HS-27A (cell line): ENCODE measurements at places on chromosomes 11 and 22.

DNA sequence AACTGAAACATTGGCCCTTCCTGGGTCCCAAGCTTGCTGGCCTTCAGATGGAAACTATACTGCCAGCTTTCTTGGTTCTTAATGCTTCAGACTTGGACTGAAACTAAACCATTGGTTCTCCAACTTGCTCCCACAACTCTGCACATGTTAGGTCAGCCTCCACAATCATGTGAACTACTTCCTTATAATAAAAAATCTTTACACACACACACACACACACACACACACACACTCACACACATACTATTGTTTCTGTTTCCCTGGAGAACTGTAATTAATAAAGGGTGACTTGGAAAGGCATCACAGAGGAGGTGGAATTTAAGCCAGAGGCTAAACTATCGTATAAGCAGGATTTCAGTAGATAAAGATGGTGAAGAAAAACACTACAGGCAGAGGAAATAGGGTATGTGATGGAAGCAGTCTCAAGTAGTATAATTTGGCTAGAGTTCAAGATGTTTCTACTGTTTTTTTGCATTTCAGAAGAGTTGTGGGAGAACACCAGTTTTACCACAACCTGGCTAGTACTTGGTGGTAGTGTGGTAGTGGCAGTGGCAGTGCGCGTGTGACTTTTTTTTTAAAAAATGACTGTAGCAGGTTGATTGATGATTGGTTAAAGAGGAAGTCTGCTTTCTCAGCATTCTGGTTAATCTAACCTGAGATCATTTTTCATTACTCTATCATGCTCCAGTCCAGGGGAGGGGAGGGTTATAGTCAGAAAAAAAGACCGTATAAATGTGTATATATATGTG is 70.1 kb downstream of the PDE3B start:
- no peak for DNase-seq

DNA sequence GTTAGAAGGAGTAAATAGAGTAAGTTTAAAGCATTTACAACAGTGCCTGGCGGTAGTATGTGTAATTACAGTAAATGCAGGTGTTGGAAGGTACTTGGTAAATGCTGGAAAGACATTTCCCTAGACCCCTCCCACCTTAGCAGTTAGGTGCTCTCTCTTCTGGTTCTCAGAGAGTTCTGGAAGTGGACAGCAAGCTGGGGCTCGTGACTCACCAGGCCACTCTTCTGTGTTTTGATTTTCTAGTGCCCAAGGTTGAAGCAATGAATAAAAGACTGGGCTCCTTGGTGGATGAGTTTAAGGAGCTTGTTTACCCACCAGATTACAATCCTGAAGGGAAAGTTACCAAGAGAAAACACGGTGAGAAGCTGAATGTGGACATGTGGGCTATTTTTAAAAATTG is 27.6 kb downstream of the SNU13 start:
- DNase-seq: no peak

DNA sequence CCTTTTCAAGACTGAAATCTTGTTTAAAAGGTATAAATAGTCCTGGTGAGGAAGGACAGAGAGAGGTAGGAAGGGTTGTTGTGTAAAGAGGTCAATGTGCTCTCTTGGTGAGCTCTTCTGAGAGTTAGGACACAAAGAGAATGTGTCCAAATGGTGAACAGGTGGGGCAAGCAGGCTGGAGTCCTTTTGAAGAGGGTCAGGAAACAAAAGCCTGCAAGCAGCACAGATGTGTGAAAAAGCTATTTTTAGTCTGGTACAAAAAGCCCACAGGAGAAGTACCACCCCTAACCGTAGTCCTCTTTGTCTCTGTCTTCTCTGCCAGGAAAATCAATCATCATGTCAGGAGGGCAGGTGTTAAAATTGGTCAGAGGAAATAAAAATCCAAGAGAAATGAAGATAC is 54.4 kb upstream of the SYN3 start:
- no peak for DNase-seq

- DNase-seq: no peak
Measured at GRCh38 chr11:78033040-78033439, 10.0 kb upstream of the KCTD14 start.
